CD4-positive, alpha-beta memory T cell (primary cell): ENCODE measurements at places on chromosomes 3 and 15. TPM values are rescaled to one million over a fixed set of nuclear protein-coding genes. Genes with fewer than 3 reads are reported as not detected.

CPNE9 gene
- 0.64 TPM for total RNA-seq

NT5DC2 gene
- 5.5 TPM for total RNA-seq

TWF2 gene
- total RNA-seq = 69.3 TPM

LYZL4 gene
- total RNA-seq = not detected

SGO1 gene
- total RNA-seq = 0.38 TPM

DNA sequence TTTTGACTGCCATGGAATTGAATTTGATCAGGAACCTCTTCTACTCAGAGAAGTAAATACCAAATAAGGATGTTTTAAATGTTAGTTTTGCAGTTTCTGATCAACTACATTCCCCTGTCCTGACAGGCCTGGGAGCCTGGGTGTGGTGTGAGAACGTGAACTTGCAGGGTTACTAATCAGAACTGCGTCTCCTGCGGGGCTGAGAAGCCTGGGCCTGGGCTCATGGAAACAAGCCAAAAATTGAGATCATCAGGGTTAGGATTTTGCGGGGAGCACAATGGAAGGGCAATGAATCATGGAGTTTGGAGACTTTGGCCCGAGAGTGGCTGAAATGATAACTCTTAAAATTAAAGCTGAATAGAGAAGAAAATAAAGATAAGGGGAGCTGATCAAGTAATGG, 47.8 kb upstream of the C3orf70 start:
- H3K4me3 ChIP-seq = no peak overlapping the region
- H3K4me1 ChIP-seq = no peaks in the 10 kb centered on the region
- no peak for DNase-seq

- H3K27ac ChIP-seq = no peak overlapping the region
- H3K36me3 ChIP-seq = no peaks in the 10 kb centered on the region
- H3K27me3 ChIP-seq = no peaks in the 10 kb centered on the region
- DNase-seq = no peak
- H3K4me1 ChIP-seq = no peaks in the 10 kb centered on the region
Observed at GRCh38 chr3:148318240-148318639, 379.5 kb upstream of the AGTR1 start.

DNA sequence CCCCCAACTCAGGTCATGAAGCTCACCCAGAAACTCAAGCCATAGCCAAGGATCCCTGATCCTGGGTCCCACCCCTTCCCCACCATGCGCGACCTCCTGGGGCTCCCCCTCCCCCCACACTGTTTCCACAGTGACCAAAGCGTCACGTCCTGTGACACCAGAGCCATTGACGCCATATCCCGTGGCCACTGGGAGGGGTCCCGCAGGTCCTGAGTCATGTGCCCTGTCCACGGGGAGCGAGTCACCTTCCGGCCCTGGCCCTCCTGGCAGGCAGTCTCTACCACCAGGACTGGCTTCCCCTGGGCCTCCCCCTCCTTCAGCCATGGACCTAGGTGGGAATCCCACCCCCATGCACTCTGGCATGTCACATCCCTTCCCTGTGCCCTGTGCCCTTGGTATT, 15.6 kb downstream of the SEMA3F start:
- no peaks in the 10 kb centered on the region for H3K4me1 ChIP-seq
- no peaks in the 10 kb centered on the region for H3K27me3 ChIP-seq
- no peak overlapping the region for H3K4me3 ChIP-seq
- no peak for DNase-seq
- no peak overlapping the region for H3K27ac ChIP-seq

GRCh38 chr3:160135851-160136250, 89.4 kb upstream of the C3orf80 start:
- H3K4me1 ChIP-seq = no peaks in the 10 kb centered on the region
- H3K4me3 ChIP-seq = no peak overlapping the region
- H3K36me3 ChIP-seq = no peaks in the 10 kb centered on the region
- DNase-seq = no peak

- H3K36me3 ChIP-seq = peaks cover 10% of the 10 kb centered on the region
- H3K27me3 ChIP-seq = no peaks in the 10 kb centered on the region
- no peak overlapping the region for H3K4me3 ChIP-seq
- no peaks in the 10 kb centered on the region for H3K4me1 ChIP-seq
- DNase-seq = no peak
Observed at GRCh38 chr3:195508185-195508584, 34.9 kb downstream of the PPP1R2 start.

GRCh38 chr15:98727115-98728040, 79.0 kb downstream of the IGF1R start:
- H3K4me1 ChIP-seq = no peaks in the 10 kb centered on the region
- H3K27me3 ChIP-seq = no peaks in the 10 kb centered on the region
- H3K4me3 ChIP-seq = no peak overlapping the region
- no peak for DNase-seq
- no peaks in the 10 kb centered on the region for H3K36me3 ChIP-seq

- H3K4me1 ChIP-seq = no peaks in the 10 kb centered on the region
- H3K36me3 ChIP-seq = no peaks in the 10 kb centered on the region
- no peak overlapping the region for H3K27ac ChIP-seq
- no peaks in the 10 kb centered on the region for H3K27me3 ChIP-seq
Observed at GRCh38 chr3:110577854-110578253, 493.8 kb upstream of the NECTIN3 start.

DNA sequence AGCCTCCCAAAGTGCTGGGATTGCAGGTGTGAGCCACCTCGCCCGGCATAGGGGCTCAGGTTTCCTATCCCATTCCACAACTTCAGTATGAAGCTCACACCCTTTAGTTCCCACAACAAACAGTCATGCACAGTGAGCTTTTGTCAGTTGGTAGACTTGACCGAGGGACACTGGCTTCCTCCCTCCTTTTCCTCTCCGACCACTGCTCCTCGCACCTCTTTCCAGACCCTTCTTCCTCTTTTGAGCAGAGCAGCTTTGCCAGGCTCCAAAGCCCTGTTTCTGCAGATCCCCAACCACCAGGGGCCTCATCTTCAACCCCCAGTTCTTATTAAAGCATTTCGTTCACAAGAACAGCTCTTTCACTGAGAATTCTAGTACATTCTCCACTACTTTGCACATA, 12.7 kb upstream of the CILP start:
- no peaks in the 10 kb centered on the region for H3K4me1 ChIP-seq
- no peak overlapping the region for H3K27ac ChIP-seq
- no peaks in the 10 kb centered on the region for H3K36me3 ChIP-seq
- H3K4me3 ChIP-seq = no peak overlapping the region
- DNase-seq = no peak

GRCh38 chr3:37701734-37702433, 159.8 kb upstream of the CTDSPL start:
- H3K36me3 ChIP-seq = no peaks in the 10 kb centered on the region
- H3K4me1 ChIP-seq = no peaks in the 10 kb centered on the region
- H3K27me3 ChIP-seq = no peaks in the 10 kb centered on the region
- H3K4me3 ChIP-seq = no peak overlapping the region

- peak overlapping the region; percentile 93 for H3K27ac ChIP-seq
- DNase-seq = no peak
- H3K36me3 ChIP-seq = no peaks in the 10 kb centered on the region
- H3K4me1 ChIP-seq = peaks cover 63% of the 10 kb centered on the region
- no peaks in the 10 kb centered on the region for H3K27me3 ChIP-seq
Observed at GRCh38 chr15:63190769-63191649, 1.6 kb downstream of the RAB8B start.
